ENCODE measurements at places on chromosomes 1 and 21.
A peak's percentile ranks its signal among the peaks of the same experiment; 100 is the strongest.

- no peak for DNase-seq
These were observed 35.5 kb downstream of the SLC26A9 start for GRCh38 chr1:205907794-205908193.

GRCh38 chr1:59678040-59678439 is 136.7 kb upstream of the HOOK1 start:
- DNase-seq, result no peak

DNA sequence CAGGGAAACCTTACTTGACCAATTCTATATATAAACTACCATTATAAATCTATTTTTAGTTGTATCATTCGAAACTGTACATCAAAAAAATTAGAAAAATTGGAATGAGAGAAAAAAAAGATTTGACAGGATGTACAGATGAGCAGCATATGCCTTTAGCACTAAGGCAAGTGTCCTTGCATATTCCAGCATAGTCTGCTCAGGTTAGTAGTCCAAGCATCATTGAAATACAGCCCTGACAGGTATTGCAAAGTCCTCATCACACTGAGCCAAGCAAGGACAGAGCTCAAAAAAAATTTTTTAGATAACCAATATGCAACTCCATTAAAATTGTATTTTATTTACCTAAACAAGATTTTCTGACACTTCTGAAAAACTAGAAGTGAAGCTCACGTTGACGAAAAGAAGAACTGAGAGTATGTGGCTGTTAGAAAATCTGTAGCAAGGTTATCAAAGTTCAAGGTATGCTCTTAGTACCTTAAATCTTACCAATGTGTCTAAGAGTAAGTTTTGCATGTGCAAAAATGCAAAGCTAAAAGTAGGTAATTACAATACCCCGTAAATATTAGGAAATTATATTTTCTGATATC is 465.6 kb upstream of the ADGRL4 start:
- no peak for DNase-seq

- DNase-seq, result no peak
These were observed 1.6 kb downstream of the ELOVL1 start for GRCh38 chr1:43366179-43366578.

DNA sequence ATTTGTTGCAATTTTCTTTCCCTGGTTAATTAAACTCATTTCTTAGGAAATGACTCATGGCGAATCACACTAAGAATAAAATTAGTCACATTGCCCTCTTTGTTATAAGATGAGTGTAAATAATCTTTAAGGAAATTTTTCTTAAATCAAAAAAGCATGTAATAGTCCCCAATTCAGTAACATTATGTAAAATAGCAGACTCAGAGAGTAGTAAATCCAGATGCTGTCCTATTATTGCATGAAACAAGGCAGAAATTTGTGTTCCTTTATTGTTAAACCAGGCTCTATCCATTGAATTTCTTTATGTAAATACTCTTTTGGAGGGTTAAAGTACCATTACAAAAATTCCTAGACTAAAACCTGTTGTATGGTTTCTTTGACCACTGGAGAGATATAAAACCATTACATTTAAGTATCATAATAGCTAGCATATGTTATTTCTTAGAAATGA is 154.5 kb upstream of the C1orf87 start:
- no peak for DNase-seq

DNA sequence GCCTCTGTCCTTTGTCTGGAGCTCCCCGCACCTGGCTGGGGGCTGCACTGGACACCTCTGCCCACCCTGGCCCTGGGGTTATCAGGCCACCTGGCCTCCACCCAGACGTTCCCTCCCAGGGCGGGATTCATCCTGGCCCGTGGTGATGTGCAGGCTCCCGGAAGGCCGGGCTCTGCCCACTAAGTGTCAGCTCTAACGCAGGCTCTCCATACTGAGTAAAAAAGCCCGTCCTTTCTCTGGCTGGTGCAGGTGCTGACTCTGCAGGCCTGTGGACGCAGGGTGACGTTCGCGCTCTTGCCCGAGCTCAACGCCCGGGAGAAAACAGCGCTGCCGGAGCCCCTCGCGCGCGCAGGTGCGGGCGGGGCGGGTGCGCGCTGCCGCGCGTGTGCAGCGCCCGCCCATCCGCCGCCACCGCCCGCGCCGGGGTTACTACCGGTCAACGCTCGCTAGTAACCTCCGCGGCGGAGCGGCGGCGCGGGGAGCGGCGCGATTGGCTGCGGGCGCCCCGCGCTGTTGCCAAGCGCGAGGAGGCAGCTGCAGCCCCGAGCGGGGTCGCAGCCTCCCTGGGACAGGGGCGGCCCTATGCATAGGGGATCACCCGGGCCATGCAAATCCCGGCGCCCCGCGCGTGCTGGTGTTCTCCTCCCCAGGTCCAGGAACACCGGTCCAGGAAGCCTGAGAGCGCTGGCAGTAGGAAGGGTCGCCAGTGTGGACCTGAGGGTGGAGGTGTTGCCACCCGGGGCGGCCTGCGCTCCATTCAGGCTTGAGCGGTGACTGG is 15.7 kb downstream of the ABCG1 start:
- peak; percentile 79 for DNase-seq
